ENCODE measurements at places on chromosomes 4 and X.

DNA sequence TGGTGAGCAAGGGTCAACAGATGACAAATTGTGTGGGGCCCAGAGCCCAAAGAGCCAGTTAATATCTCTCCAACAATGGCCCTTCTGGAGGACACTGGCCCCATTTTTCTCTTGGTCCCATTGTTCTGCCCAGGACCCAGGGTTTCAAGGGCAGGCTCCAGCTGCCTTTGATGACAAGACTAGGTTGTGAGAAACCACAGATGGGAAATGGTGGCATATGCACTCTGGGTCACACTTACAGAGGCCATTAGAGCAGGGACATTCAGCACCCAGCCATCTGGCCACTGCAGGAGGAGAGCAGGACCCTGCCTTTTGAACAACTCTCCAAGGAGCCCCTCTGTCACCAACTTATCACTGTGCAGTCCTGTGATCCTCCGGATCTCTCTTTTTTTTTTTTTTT lies 49.7 kb upstream of the KIAA1210 start:
- no peak for DNase-seq

- DNase-seq = no peak
Observed at GRCh38 chrX:40646489-40647306, 663 bp downstream of the CXorf38 start.

DNA sequence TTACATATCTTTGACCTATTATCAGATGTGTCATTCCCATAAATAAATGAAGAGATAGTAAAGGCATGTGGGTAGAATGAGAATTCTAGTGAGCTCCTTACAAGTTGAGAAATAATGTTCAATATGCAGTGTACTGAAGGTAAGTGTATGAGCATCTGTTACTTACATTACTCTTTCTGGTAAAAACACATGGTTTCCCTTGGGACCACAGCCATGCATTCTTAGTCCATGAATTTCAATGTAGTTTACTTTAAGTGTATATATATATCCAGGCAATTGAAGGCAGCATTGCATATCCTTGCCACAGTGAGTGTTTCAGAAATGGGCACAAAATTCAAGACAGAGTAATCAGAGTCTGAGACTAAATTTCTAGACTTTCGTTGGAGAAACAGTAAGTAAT lies 277.2 kb downstream of the CXXC4 start:
- no peak for DNase-seq

GRCh38 chrX:14922437-14922836 lies 49.2 kb downstream of the MOSPD2 start:
- no peak for DNase-seq

GRCh38 chrX:153578889-153579288 lies 20.1 kb downstream of the CCNQ start:
- DNase-seq = no peak

DNA sequence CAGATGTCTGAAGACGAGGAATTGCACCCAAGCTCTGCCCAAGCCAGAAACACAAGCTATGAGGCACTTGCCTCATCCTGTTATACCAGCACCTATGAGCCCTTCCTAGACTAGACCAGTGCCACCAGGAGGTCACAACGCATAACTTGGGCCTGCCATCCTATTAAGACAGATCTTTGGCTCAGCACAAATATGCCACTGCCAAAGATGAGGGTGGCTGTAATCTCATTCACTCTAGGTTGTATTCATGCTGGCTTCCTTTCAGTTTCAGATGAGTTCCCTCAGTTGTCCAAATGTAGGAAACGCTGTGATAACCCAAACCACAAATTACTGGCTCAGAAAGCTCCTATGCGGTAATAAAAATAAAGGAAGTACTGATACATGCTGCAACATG lies 76.5 kb upstream of the CITED1 start:
- no peak for DNase-seq

DNA sequence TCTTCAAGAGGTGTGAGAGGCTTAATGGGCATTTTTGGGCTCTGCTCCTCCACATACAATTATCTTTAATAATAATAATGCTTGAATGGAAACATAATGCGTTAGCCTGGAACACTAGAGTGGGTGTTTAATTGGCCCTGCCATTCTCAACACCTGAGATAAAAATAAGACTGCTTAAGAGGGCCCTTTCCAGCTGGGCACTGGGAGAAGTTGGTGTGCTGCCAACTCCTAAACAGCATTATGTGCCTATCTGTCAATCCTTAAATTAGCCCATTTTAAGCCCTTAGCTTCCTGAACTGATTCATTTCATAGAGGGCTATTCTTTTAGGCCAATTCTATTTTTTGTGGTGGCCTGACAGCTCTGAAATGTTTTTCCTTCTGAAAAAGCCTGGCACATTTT lies 211.1 kb upstream of the ZIC3 start:
- no peak for DNase-seq

GRCh38 chrX:153374426-153374825 lies 26.7 kb downstream of the PNMA6E start:
- no peak for DNase-seq

GRCh38 chr4:6875431-6875831 lies 34.2 kb upstream of the TBC1D14 start:
- DNase-seq = no peak

DNA sequence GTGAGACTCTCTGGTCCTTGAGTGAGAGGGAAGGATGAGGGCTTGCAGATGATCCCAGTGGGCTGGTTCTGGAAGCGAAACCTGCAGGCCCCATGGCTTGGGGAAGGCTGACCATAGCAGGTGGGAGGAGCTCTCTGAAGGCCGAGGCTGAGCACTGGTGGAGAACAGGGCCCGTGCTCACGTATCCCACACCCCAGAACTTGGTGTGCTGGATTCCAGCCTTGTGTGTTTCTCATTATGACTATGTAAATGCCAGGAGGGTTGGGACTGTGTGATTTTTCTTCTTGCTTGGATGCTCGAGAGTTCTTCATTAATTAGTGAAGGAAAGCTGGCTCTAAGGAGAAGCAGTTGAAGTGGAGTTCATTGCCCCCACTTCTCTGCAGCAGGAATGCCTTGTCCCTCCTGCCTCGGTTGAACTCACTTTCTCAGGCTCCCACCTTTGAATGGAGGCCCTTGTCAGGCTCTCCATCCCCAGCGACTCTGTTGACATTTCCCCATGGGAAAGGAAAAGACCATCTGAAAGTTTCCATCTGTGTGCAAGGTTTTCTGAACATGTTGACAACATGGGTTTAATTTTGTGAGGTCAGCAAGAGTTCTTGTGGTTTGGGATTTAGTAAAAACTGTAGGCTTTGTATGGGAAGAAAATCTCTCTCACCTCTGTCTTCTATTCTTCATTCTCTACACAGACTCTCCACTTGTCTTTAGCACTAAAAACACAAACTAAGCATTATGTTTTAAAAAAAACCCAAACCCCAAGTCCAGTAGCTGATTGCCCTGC lies 57.7 kb downstream of the TBL1X start:
- DNase-seq = no peak

DNA sequence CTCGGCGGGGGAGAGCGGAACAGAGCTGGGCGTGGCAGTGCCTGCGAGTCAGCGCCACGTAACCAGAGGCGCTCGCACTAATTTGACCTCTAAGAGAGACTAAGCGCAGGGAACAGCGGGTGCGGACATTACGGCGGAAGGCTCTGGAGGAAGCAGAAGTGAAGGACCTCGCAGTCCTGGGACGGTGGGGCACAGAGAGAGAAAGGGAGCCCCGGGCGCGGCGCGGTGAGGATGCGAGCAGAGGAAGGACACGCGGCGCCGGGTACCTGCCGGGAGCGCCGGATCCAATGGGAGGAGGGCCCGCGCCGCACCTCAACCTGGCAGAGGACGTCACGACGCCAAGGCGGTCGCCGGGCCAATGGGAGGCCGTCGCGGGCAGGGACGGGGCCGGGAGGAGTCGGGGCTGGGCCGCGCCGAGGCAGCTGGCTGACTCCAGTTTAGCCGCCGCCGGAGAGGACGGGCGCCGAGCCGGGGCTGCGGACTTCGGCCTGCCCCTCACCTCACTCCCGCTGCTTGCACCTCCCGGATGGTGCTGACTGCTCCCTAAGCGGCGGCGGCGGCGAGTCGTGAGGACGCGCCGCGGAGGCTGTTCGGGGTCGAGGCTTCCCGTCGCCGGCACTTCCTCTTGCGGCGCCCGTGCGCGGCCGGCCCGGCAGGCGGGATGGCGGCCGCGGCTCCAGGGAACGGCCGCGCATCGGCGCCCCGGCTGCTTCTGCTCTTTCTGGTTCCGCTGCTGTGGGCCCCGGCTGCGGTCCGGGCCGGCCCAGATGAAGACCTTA lies at the start of gene TMEM165:
TMEM165 (plus strand) TSS at position 429 of the 779 bp plus-strand sequence; CDS start at position 662, 233 bp downstream.
- DNase-seq = peak; percentile 71

GRCh38 chr4:153257991-153258390 lies 53.7 kb downstream of the TRIM2 start:
- DNase-seq = no peak

GRCh38 chr4:55352726-55353125 lies 6.7 kb downstream of the SRD5A3 start:
- no peak for DNase-seq

DNA sequence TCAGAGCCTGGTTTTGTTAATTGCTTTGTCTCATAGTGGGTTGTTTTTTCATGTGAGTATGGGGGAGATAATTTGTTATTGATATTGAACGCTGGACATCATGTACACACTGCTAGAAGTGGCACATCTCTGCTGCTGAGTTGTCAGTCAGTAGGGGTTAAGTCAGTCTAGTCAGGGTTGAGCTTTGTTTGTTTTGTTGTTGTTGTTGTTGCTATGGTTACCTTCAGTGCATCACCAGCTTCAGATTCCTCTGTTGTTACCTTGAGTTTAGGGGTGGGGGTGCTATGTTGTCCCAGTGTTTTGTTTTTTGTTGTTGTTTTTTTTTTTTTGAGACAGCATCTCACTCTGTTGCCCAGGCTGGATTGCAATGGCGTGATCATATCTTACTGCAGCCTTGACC lies 9.9 kb downstream of the YIPF6 start:
- DNase-seq = no peak

DNA sequence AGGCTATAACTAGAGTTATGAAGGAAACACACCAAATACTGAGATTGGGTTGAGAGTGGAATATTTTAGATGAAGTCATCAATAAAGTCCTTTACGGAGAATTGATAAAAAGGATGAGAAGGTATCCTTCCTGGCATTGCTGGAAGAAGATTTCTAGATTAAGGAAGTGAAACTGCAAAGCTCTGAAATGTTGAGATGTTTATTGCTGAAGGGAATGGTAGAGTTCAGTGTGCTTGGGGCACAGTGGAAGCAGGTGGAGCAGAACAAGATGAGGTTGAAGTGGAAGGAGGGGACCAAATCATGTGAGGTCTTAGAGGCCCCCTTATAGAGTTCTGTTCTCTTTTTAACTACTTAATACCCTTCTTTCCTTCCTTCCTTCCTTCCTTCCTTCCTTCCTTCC lies 848.5 kb downstream of the RAB28 start:
- DNase-seq = no peak

Data from stimulated activated CD4-positive, alpha-beta T cell treated with anti-CD3 and anti-CD28 coated beads, TNF-alpha, amount 100 ng/mL, for 1 hour (primary cell).